PC-9 (cell line): ENCODE measurements at places on chromosomes 13 and 19.

DNA sequence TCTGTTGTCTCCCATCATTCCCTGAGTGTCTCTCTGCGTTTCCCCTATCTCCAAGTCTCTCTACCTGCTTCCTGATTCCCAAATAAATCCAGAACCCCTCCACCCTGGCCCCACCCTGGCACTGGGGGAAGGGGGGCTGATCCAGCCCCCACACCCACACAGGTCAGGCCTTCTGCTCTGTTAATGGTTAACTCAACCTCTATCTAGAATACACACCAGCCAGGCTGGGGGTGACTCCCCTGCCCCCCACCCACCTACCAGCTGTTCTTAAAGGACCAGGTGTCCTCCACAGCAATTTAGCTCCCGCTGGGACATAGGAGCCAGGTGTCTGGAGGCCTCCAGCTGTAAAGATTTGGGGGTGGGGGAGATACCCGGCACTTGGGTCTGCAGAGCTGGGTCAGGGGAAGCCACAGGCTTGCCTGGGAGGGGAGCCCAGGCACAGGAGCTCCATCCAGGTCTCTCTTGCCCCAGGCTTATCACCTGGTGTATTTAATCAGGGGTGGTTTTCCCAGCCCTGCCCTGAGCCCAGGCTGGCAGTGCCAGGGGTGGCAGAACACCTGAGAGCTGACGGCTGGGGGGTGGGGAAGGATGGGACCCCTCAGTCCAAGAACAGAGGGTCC lies 3.9 kb downstream of the IRF2BP1 start:
- DNase-seq, result no peak

DNA sequence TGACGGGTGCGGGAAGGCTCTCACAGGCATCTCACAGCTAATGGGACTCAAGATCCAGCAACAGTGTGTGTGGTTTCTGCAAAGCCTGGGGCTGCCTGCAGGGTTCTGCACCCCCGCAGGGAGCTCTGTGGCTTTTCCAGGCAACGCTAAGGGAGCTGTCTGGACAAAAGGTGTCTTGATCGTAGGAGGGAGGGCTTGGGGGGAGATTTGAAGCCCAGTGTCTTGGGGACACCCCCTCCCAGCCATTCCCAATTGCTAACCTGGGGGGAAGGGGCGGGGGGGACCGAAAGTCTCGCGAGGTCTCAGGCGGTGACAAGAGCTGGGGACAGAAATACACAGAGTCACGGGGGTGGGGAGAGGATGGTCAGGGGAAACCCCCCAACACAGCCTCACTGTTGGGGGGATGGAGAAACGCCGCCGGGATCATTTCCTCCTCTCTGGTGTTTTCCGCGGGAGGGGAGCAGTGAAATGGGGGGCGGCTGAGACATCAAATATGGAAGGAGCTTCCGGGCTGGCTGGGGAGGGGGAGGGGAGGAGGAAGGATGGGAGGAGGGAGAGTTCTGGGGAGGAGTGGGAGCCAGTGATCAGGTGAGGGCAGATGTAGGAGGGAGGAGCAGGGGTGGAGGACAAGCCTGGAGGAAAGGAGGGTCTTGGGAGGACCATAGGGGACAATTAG lies 13.3 kb downstream of the KCNC3 start:
- DNase-seq, result no peak

- no peak for DNase-seq
These were observed 201.8 kb downstream of the COL4A1 start for GRCh38 chr13:110105136-110105535.

- DNase-seq, result no peak
These were observed 97.0 kb upstream of the ANKRD10 start for GRCh38 chr13:111011899-111012298.

DNA sequence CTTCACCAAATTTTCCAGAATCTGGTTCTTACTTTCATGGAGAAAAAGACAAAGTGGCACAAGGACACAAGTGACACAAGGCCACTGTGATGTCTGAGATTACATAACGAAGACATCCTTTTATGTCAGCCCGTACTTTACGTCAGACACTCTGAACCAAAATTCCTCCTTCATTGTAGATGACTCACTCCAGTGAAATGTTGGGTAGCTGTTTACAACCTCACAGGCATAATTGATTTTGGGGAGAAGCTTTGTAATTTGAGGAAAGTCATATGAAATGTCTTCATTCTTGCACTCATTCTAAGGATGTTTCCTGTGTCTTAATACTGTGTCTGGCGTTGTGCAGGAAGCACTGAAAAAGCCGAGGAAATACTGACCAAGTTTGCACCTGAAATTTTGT lies 20.0 kb upstream of the LGALS14 start:
- peak; percentile 46 for DNase-seq
